T-helper 2 cell (primary cell): ENCODE measurements at places on chromosomes 5 and 9.
A peak's percentile ranks its signal among the peaks of the same experiment; 100 is the strongest.

DNA sequence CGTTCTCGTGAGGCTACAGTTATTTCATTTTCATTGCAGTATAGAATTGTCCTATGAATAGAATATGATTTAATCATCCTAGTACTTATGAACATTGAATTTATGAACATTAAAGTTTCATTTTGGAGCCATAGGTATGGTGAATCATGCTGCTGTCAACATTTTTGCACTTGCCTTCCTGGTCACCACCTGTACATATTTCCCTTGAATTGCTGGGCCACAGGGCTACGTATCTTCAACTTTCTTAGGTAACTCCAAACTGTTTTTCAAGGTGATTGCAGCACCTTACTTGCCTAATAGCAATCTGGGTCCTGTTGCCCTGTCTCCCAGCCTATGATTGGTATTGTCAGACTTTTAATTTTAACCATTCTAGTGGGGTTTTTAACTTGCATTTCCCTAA lies 6.5 kb upstream of the RNF145 start:
- DNase-seq, result no peak

DNA sequence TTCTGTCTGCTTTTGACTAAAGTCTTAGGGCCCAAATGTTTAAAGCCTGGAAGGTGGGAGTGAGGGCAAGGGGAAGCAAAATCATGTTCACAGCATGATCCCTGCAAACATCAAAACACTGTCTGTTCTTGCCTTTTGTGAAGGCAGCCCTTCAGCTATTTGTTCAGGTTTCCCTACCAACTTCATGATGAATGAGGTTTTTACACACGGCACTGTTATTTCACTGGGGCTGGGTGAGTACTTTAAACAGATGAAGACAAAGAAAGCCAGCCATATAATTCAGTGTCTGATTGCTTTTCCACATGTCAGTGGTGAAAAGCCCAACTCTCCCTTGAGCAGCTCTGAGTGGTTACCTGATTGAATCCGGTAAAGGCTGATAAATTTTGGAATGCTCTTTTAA lies 224.7 kb upstream of the GRAMD2B start:
- DNase-seq, result no peak

DNA sequence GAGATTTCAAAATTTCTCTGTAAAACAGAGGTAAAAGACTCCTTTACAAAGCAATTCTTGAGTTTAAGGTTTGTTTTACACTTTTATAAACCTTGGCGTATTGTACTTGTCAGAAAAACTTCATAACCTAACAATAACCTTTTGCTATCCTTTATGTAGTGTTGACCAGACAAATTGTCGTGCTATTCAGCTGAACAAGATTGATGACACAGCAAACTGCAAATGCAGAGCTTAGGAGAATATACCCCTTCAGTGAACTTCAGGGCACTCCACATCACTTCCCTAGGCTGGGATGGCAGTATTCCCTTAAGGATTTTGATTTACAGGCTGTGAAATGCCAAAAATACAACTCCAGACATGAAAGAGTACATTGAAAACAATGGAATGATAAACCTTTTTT lies 89.2 kb upstream of the CDH18 start:
- DNase-seq, result no peak

- no peak for DNase-seq
Measured at GRCh38 chr9:30967476-30967875, 1417.0 kb upstream of the ACO1 start.

DNA sequence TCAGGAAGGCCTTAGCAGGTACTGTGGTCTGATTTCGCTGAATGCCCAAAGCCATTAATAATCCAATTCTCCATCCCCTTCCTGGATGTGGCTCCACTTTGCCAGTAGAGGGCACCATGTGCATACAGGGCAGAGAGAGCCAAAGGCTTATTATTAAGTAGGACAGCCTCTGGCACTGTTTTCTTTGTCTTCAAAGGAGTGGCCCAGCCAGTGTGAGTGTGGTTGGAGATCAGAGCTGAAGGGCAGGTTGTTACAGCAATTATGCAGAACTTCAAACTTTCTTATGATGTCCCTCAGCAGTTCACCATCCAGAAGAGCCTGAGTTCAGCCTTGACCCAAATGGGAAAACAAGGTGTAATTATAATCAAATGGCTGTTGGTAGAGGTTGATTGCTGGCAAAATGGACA lies 38.6 kb upstream of the CEMIP2 start:
- DNase-seq, result peak; percentile 45
